A549 (cell line): ENCODE measurements at places on chromosomes 4 and X. TPM values are rescaled to one million over a fixed set of nuclear protein-coding genes. Genes with fewer than 3 reads are reported as not detected.
A peak's percentile ranks its signal among the peaks of the same experiment; 100 is the strongest.

DNA sequence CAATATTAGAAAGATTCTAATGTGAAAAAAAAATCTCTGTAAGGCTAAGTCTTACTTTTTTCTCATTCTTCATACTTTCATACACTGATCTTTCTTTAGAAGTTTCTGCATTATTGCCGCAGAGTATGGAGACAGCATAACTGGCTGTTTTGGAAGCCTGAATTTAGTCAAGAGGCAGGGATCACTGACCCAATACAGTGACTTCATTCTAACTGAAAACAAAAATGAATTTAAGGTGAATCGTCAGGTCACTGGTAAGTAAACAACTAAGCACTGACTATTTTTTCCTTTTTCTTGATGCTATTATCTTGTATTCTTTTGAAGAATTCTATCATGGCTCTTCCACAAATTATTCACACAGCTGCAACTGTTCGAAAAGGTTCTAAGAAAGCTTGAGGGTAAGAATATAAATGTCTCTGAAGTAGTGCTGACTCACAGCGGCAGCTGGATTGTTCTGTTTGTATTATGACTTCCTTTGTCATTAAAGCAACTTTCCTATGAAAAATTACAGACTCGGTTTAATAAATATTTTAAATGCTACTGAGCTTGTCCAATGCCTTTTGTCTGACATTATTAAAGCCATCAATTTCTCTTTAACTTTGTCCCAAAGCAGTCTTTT lies 609.3 kb downstream of the FSTL5 start:
- no peak for DNase-seq

GRCh38 chr4:14184265-14184664 lies 556.7 kb upstream of the BOD1L1 start:
- no peak for DNase-seq

- DNase-seq, result no peak
These were observed 267.1 kb upstream of the ETNPPL start for GRCh38 chr4:109029987-109030386.

- no peak for DNase-seq
These were observed 9.5 kb upstream of the HUWE1 start for GRCh38 chrX:53695946-53696549.

DNA sequence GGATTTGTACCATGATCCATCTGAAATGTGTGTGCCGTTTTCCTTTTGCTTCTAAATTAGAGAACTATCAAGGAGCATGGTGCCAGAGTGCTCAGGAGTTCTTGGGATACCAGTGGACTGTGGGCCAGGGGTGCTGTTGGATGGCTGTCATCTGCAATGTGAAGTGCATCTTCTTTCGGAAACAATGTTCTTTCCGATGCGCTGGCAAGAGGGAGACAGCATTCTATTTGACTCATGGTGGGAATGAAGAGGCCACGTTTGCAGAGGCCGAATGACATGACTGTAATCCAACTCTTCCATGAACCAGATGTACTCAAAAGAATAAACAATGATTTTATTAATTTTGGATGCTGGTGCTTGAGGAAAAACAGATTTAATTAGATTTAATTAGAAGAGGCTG lies 45.5 kb downstream of the SORCS2 start:
- DNase-seq, result no peak

DNA sequence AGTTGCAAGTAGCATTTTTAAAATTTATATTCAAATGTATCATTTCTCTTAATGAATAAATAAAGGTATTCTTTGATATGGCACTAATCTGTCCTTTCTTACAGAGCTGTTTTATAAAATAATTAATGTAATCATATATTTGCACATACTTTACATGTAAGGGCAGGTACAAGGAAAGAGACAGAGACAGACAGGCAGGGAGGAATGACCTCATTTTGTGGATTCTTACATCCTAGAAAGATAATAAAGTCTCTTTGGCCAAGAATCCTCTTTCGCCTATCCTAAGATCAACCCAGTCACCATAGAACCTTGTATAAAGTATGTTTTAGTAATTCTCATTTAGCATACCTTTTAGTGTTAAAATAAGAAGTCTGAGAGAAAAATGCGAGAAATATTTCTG lies 98.5 kb upstream of the CTSO start:
- no peak for DNase-seq

DNA sequence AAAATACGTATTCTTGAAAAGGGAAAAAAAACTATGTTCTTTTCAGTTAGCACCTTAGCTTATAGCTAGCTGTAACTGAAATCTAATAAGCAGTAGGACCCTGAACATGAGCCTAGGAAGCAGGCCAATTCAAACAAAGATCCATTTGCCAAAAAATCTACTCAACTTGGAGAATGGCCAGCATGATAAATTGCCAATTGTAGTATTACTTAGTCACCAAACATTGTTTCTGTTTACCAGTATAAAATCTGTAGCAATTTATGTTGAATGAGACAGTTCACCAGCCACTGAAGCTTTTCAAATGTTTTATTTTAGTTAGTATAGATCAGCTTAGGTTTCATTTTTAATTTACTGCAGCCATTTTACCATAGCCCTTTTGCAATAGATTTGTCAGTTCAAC lies 323.6 kb upstream of the DIPK2B start:
- DNase-seq, result no peak

- no peak for DNase-seq
These were observed 50.7 kb downstream of the C4orf33 start for GRCh38 chr4:129146639-129147038.

DNA sequence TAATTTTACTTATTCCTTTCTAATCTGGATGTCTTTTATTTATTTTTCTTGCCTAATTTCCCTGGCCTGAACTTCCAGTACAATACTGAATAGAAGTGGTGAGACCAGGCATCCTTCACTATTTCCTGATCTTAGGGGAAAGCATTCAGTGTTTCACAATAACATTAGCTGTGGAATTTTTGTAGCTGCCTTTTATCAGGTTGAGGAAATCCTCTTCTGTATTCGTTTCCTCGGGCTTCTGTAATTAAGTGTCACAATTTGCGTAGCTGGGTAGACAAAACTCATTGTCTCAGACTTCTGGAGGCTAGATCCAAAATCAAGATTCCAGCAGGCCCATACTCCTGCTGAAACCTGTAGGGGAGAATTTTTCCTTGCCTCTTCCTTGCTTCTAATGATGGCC lies 598.4 kb upstream of the FTHL17 start:
- no peak for DNase-seq

DNA sequence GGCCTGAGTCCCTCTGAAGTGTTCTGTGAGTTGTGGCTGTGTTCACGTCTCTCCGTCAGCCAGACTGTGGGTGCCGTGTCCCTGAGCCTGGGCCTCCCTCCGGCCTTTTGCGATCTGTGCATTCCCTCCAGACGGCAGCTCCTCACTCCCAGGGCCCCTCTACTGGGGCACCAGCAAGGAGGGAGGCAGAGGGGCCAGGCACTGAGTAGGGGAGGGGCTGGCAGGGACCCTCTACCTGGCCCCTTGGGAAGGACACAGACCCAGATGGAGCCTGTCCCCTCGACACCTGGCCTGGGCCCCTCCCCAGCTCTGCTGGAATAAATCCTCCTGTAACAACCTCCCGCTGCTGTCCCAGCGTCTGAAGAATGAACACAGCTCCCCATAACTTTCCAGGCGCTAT lies 110.0 kb upstream of the NKX1-1 start:
- no peak for DNase-seq

DNA sequence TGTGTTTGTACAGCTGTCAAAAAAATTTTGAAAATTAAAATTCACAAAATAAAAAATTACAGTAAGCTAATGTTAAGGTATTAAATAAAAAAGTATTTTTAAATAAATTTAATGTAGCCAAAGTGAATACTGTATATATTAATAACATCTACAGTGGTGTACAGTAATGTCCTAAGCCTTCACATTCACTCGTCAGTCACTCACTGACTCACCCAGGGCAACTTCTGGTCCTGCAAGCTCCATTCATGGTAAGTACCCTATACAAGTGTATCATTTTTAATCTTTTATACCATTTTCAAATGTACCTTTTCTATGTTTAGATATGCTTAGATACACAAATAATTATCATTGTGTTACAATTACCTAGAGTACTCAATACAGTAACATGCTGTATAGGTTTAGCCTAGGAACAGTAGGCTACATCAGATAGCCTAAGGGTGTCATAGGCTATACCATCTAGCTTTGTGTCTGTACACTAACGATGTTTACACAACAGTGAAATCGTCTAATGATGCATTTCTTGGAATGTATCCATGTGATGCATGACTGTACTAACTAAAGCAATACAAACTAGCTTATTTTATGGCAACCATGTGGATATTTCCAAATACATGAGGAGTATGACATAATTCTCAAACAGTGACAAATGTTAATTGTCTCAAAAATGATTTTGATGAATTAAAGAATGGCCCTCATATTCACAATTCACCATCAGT lies 13.7 kb downstream of the DDX60 start:
- peak; percentile 24 for DNase-seq

GRCh38 chr4:839675-840443 lies 13.9 kb upstream of the CPLX1 start:
- DNase-seq, result no peak

GRCh38 chrX:150736475-150736874 lies 43.3 kb downstream of the MTMR1 start:
- DNase-seq, result no peak

DNA sequence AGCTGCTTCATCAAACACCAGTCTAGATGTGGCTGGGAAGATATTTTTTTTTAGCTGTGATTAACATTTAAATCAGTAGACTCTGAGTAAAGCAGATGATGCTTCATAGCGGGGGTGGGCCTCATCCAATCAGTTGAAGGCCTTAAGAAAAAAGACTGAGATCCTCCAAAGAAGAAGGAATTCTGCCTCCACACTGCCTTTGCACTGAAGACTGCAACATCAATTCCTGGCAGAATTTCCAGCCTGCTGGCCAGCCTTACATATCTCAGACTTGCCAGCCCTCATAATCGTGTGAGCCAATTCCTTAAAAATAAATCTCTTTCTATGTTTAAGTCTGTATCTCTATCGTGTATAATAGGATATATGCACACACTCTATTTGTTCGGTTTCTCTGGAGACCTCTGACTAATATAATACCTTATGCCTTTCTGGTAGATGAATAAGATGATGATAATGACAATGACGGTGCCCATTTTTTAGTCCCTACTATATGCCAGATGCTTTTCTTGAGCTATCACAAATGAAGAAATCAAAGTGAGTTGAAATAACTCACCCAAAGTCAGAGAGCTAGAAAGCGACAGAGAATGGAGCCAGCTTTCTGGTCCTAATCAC lies 66.1 kb upstream of the SOD3 start:
- DNase-seq, result no peak

DNA sequence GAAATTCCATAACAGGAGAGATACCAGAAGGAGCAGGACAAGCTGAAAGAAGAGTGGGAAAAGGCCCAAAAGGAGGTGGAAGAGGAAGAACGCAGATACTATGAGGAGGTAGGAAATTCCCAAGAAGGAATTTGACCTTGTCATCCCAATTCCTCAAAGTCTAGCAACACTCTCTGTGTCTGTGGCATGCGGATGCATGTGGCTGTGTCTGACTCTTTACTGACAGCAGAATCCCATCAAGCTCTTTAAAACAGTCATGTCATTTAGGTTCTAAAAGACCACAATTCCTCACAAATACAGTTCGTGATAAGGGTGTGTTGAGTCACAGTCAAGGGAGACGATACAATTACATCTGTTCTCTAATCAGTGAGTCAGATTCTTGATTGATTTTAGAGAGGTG lies 68.5 kb downstream of the PHOX2B start:
- DNase-seq, result no peak

- no peak for DNase-seq
These were observed 136.2 kb upstream of the MED14 start for GRCh38 chrX:40871385-40872082.

DNA sequence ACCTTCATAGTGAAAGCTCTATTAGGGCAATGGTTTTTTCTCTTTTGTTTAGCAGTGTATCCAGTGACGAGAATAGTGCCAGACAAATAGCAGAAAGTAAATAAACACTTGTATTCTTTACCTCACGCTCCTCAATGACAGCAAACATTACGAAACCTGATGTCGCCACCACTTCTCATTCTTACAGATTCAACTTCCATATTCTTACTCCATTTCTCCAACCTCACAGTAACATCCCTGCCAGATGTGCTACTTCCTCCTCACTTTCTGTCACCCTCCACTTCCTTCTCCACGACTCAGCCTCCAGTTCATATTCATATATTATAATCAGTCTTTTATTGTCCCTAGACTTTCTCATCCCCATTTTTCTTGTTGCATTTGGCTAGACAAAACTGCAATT lies 1956.2 kb upstream of the AGA start:
- DNase-seq, result no peak

GRCh38 chr4:188492886-188493285 lies 353.6 kb downstream of the TRIML1 start:
- DNase-seq, result no peak

GRCh38 chr4:40421839-40422708 lies 86.9 kb downstream of the CHRNA9 start:
- DNase-seq, result no peak

DNA sequence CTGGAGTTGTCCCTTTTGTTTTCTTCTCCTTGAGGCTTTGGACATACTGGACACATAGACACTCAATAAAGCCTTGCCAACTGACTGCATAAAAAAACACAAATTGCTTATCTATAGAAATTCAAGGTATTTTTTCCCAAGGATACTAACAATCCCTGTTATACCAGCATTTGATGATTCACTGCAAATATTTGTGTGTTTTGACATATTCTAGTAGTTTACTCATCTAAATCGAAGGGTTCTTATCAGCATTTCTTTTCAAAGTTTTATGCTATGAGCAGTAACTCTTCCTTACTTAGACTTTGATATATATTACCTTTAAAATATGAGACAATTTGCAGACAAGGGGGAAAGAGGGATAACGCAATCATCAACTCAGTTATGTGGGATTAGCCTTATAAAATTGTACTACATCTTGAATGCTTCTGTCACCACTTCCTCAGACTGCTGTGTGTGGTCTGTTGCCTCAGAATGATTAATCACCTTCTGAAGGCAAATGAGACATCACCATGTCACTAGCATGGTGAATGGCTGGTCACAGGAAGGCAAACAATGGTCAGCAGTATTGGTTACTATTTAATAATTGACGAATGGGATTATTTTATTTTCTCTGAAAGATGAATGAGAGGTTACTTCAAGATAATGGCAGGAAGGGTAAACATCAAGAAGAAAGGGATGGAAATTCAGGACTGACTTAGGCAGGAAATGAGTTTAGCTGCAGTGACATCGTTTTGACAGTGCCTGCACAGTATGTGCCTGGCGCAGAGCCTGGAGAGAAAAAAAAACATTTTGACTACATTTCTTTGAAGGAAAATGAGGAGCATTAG lies 544.3 kb upstream of the CNKSR2 start:
- DNase-seq, result peak; percentile 95

- DNase-seq, result peak; percentile 72
These were observed 102.1 kb downstream of the UCHL1 start for GRCh38 chr4:41358647-41359421.

- DNase-seq, result no peak
These were observed 281.5 kb upstream of the KLF3 start for GRCh38 chr4:38382520-38382919.

GRCh38 chr4:182765987-182766856 lies 151.0 kb downstream of the DCTD start:
- no peak for DNase-seq

GRCh38 chr4:144948009-144948408 lies 150.0 kb downstream of the ANAPC10 start:
- no peak for DNase-seq

GRCh38 chr4:7757501-7758471 lies 181.9 kb downstream of the AFAP1 start:
- DNase-seq, result no peak

Gene BCORL1
- 4.8 to 6.3 TPM (median 6.1 TPM) in 3 replicates for polyA plus RNA-seq

Gene BEX3
- polyA plus RNA-seq, result 313 to 391 TPM (median 382 TPM) in 3 replicates

Gene CFI
- polyA plus RNA-seq, result 0.76 to 2.6 TPM (median 2.2 TPM) in 3 replicates

Gene SSX2
- not detected in 3 replicates for polyA plus RNA-seq
